ENCODE measurements at places on chromosomes 7 and 10. TPM values are rescaled to one million over a fixed set of nuclear protein-coding genes. Genes with fewer than 3 reads are reported as not detected.

Gene ITGB8
- total RNA-seq = 0.05 TPM

Gene CLIP2
- total RNA-seq = 2.1 TPM

Gene PNLIPRP2
- not detected for total RNA-seq

- no peak for DNase-seq
Observed at GRCh38 chr10:14822879-14823755, 14.7 kb downstream of the CDNF start.

DNA sequence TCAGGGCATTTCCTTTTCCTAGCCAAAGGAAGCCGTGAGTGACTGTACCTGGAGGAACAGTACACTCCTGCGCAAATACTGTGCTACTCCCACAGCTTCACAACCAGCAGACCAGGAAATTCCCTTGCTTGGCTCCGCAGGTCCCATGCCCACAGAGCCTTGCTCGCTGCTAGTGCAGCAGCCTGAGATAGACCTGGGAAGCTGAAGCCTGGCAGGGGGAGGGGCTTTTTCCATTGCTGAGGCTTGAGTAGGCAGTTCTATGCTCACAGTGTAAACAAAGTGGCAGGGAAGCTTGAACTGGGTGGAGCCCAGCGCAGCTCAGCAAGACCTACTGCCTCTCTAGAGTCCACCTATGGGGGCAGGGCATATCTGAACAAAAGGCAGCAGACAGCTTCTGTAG lies 291.2 kb downstream of the HGF start:
- no peak for DNase-seq

Measured in activated T-helper 2 cell treated with anti-CD3 and anti-CD28 coated beads, Interferon-gamma antibody, Interleukin-2, Interleukin-4, amounts not matched to agents 10 μg/mL and 5 μg/mL and 100 μg/mL, durations not matched to agents 14 hours and 24 hours and 36 hours (primary cell).